ENCODE measurements at places on chromosomes 7 and 10.

DNA sequence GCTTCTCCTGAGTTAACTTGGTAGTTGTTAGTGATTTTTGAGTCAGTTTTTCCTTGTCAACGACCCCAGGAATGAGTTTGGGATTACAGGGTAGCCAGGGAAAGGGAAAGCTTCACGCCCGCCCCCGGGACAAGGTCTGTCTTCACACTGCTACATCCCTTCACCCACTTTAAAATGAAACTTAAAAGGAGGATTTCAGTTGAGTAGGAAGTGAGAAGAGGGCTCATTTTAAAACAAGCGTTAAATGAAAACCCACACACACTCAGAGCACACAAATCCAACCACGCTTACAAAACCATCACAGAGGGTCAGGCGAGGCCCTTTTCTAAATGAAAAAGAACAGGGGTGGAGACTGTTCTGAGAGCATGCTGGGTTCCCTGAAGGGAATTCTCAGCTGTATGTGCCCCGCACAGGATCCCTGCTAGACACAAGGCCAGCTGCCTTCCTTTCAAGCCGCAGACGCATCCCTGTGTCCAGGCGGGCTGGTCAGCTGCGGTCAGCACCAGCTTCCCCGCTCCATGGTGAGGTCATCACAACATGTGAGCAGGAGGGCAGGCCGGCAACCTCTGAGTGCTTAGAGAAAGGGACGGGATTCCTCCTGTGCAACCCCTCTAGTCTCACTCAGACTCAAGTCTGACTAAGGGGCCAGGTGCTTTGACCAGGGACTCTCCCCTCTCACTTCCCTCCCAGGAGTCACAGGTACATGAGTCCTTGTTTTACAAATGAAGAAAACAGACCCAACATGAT is 111.8 kb downstream of the EGFR start:
- DNase-seq: no peak

DNA sequence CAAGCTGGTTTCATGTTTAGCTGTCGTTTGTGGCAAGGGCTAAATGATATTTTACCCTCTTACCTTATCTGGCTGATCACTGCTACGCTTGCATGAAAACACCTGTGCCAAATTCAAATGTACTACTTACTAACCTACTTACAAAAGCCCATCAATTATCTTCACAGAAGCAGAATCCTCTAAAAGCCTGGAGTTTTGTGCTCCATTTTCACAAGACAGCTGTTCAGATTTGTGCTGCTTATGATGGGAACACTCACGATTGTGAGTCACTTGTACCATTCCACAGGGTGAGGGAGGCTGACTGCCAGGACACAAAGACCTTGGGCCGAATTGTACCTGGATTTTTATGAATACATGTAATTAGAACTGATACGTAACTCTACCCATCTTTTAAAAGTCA is 245.0 kb upstream of the NPY start:
- DNase-seq: no peak

- DNase-seq: no peak
Observed at GRCh38 chr10:11539191-11539868, 72.1 kb downstream of the USP6NL start.

GRCh38 chr7:102046373-102047117 is 229.1 kb downstream of the CUX1 start:
- DNase-seq: no peak

DNA sequence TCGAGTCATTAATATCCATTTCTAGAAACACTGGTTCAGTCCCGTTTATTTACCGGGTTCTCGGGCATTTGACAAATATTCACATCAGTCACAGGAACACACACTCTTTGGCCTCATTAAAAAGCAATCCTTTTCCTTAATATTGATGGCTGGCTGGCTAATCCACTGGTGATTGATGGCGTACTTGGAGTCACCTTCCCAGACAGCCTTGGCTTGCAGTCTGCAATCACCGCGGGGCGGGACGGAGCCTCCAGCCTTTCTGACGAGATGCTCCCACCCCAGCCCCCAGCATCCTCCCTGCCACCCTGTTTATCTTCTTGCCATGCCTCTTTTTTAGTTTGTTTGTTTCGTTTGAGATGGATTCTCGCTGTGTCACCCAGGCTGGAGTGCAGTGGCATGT is 36.6 kb downstream of the SRRM3 start:
- no peak for DNase-seq

GRCh38 chr7:29005406-29005805 is 47.3 kb upstream of the TRIL start:
- no peak for DNase-seq

DNA sequence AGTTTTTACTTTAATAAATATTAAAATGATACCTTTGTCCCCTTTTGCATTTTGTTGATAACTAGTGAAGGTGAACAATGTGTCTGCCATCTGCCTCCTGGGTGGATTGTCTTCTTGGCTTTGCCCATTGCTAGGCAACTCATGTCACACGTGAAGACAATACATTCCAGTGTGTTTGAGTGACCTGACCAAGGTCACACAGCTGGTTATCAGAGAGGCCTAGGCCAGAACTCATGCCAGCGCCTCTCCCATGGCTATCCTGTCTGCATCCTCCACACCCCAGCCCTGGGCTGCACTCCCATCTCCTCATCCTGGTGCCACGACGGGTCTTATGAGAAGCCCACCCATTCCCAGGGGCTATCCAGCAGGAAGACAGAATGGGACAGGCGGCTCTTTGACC is 108.7 kb downstream of the PLCE1 start:
- DNase-seq: no peak

All from activated CD4-positive, alpha-beta T cell treated with anti-CD3 and anti-CD28 coated beads for 4 hours (primary cell).